Anterior cingulate cortex (tissue), 58 donors: ENCODE measurements at places on chromosomes 3 and 15.

DNA sequence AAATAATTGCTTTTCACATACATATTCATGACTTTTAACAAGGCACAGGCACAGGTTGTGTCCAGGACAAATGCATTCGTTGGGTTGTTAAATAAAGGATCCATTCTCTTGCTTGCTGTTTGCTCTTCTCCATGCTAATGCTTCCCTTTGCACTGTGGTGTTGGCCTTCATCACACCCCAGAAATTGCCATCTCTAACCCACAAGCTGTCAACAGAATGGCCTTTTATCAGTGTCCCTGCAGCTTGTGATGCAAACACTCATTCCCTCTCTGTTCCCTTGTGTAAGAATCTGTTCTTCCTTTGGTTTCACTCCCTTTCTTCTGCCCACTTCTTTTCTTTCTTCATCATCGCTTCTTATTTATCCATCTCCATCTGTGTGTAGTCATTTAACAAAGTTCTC lies 72.2 kb downstream of the SLC7A14 start:
- DNase-seq = no peak

DNA sequence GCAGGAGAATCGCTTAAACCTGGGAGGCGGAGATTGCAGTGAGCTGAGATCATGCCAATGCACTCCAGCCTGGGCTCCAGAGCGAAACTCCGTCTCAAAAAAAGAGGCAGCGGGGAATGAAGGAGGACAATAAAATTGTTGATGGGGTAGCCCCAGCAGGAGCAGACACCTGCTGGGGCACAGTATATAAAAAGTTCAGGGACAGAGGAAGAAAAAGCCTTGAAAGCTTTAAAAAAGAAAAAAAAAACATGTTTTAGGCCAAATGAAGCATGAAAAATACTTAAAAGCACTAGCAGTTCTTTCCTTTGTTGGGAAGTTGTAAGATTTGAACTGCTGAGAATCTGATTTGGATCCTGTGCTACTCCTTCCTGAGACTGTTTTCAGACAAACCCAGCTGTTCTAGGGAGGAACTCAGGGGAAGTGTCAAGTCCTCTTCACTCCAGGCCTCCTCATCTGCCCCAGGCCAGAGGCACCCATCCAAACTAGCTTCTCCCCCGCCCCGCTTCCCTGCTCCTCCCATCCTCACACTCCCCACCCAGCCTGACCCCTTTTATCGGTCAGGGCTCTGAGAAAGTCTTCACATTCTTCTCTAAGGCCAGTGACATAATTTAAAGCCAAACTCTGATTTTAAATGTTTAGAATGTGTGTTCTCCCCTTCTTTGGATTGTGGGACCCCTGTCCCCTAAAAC lies 4.9 kb downstream of the IL17RD start:
- no peak for DNase-seq

GRCh38 chr3:112350018-112350810 lies 17.3 kb downstream of the CD200 start:
- no peak for DNase-seq

- peak; percentile 40 for DNase-seq
Observed at GRCh38 chr15:39919748-39920509, at the start of gene GPR176. TSS of gene GPR176 (minus strand) at chr15:39920266. CDS start at chr15:39920026, 240 bp downstream.

DNA sequence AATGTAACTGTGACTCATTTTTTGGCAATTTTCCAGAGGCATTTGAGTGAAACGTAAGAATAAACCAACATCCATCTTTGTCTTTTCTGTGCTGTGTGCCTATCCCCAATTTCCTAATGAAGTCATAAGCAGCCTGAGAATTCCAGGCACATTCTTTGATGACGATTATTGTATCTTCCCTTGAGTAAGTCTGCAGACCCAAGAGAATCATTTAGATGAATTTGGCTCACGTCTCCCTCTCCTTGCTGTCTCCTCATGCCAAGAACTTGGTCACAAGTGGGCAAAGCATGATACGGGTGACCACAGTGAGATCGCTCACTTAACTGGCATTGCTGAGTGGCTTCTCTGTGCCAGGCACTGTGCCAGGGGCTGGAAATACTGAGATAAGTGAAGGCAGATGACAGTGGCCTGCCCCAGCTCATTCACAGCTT lies 384.5 kb upstream of the IL12A start:
- DNase-seq = no peak

GRCh38 chr15:57732526-57733331 lies 26.2 kb downstream of the POLR2M start:
- no peak for DNase-seq

DNA sequence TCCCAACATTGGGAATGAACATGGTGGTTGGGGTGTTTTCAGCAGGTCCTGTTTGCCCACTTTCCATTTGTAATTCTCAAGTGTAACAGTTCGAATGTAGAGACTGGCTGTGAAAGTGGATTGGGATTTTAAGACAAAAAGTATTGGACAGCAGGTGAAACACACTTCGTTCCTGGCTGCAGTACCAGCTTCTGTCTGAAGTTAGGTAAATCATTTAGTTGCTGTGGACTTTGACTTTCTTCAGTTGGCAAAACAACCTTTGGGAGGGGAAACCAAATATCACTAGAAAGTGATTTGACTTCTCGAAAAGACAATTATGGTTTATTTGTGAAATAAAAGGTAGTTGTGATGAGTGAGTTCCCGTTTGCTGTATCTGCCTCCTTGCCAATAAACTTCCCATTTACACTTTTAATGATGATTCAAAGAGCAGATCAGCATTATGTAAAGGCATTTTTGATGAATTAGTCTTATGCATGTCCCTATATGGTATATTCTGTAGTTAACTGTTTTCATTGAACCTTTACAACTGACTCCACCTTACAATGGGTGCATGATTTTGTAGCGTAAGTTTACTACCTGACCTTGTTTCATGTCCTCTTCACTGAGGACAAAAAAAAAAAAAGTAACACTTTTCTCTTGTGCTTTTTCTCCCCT lies 34.0 kb downstream of the FNDC3B start:
- DNase-seq = no peak

DNA sequence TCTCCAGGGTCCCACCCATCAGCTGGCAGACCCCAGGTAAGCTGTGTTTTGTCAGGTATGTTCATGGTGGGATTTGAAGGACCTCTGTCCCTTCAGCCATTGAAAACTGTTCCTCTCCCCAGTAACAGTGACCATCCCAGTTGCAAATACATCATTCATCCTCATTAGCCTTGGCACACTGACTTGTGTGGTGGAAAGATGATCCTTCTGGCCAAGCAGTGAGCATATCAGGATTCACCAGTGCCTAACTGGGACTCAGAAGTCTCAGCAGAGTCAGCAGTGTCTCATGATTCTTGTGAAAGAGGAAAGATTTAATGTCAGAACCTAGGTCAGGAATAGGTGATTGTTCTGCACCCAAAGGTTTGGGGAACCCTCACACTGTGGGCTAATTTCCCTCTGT lies 90.2 kb downstream of the DNAJB8 start:
- no peak for DNase-seq

DNA sequence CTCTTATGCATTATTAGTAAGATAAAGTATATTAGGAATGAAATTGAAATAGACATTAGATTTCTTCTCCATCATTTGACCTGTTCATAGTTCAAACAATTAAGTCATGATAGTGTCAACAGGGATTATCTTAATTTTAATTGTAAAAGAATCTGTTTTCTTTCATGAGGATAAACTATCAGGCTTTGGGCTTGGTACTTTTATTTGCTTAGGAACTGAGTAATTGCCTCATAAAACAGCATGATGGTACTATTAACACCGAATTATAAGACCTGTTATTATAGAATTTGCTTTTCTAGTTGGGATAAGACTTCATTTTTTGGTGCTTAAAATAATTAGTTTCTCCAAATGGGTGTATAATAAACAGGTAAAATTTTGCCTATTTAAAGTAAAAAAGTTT lies 71.8 kb downstream of the FNDC3B start:
- DNase-seq = no peak

DNA sequence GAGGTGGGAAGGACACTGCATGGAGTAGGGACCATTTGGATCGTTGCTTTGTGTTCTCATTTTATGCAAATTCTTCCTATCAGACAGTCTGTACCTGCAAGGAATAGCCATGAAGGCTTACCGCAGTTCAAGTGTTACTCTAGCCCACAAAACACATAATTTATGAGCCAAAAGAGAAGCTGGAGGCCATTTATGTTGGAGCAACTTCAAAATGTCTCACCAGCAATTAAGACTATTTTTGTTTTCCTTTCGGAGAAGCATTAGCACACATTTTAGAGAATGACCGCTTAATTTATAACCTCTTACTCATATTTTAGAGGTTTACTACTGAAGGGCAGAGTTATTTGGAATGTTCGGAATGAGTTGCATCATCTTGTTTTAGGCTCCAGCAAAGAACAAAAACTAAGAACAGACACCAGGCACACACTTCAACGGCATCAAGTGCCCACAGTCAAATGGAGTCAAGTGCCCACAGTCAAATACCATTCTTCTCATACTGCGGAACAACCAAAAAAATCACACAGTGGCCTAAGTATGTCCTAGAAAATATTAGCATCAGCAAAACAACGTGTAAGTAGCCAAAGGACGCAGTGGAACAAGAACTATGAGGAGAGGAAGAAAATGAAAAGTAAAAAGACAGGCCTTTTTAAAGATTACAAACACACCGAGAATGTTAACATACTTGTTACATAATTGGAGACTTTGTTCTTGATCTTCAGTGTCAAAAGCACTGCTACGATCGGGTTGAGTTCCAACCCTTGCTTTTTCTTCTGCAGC lies 17.5 kb upstream of the GOLGA8J start:
- no peak for DNase-seq
